Right hindlimb (tissue), 1 donor: ENCODE measurements at places on chromosomes 5 and 9.

DNA sequence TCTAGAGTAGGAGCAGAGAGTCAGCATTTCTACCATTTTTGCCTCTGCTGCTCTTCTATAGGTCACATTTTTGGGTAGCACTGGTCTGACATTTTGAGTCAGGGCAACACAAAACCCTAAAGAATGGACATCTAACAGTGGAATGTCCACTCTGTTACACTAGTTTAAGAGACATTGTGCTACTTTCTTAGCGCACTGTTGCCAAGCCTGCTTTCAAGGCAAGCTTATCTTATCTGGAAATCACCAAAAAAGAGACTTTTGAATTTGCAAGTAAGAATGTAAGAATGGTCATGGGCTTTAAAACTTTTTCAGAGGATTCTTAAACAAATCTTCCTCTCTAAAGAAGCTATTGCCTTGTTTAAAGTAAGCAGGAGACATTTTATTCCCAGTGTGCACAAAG lies 73.0 kb upstream of the STARD4 start:
- no peak for DNase-seq

GRCh38 chr9:81141961-81142360 lies 547.4 kb downstream of the TLE1 start:
- DNase-seq, result no peak

DNA sequence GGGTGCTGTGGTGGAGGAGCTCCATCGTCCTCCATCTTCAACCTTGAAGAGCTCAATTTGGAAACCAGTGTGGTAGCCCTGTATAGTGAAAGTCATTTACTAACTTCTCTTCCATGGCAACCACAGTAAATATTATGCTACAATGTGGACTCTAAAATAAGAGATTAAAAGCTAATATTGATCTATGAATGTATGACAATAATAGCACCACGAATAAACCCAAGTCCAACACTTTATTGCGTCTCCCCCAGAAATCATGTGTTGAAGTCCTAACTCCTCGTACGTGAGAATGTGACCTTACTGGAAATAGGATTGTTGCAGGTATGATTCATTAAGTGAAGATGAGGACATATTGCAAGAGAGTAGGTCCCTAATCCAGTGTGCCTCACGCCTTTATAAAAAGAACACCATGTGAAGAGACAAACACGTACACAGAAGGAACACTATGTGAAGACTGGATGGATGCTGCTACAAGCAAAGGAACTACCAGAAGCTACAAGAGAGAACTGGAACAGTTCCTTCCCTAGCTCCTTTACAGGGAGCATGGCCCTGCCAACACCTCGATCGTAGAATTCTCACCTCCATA lies 276.2 kb downstream of the PDE4D start:
- no peak for DNase-seq

DNA sequence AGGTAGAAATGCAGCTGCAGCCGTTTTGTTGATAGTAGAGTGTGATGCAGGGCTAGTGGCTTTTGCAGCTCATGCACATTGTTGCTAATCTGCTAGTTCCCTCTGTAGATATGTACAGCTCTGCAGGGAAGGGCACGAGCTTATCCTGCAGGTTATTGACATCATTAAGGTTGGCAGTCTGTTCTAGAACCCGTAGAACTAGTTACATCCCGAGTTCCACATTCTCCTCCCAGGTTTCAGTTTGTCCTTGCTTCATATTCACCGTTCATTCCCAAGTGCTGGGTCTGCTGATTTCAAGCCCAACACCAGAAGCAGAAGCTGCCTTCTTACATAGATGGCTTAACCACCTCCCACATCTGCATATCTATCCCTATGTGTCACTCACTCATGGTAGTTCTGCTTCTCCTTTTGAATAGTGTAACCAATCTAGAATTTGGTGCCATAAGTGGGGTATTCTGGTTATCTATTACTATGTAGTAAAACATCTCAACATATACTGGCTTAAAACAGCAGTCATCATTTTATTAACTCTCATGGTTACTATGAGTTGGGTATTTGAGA lies 38.1 kb downstream of the CRHBP start:
- no peak for DNase-seq

DNA sequence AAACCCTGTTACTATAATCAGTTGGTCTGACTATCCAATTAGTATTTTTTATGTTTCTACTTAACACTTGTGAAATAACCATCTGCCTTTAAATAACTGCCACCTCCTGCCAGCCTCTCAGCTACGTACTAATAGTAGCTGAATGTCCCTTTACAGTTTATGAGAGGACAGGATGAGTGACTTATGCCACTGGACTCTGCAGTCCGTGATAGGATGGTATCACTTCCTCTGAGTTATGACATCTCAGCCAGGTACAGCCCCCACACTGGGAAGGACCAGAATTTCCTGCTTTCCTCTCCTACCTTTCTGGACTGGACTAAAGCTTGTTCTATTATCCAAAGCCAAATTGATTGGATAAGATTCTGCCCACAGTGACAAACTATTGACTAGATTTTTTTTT lies 102.9 kb downstream of the ZFAND5 start:
- DNase-seq, result no peak

DNA sequence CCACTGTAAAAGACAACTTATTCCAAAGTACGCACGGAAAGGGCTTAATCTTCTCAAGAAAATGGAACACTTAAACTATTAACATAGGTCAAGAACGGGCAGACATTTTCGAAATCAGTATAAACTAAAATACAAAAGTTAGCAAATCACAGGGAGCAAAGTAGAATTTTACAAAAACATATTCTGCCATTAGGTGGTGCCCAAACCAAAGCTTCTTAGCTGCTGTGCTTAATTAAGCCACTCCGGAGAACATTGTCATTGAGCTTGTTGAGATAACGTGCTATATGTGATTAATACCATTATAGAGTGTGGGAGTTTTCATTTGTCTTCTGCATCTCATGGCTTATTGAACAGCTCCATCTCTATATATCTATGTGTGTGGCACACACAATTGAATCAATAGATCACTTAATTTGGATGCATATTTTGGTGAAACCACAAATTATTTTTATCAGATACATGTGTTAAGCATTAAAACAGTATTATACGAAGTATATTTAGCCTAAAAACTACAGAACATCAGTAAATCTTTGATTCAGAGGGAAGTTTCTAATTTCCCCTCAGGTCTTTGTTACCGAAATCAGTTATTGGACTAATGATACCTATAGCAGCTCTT lies 23.4 kb downstream of the UBLCP1 start:
- no peak for DNase-seq

GRCh38 chr5:171275841-171276544 lies 33.1 kb upstream of the TLX3 start:
- DNase-seq, result no peak

DNA sequence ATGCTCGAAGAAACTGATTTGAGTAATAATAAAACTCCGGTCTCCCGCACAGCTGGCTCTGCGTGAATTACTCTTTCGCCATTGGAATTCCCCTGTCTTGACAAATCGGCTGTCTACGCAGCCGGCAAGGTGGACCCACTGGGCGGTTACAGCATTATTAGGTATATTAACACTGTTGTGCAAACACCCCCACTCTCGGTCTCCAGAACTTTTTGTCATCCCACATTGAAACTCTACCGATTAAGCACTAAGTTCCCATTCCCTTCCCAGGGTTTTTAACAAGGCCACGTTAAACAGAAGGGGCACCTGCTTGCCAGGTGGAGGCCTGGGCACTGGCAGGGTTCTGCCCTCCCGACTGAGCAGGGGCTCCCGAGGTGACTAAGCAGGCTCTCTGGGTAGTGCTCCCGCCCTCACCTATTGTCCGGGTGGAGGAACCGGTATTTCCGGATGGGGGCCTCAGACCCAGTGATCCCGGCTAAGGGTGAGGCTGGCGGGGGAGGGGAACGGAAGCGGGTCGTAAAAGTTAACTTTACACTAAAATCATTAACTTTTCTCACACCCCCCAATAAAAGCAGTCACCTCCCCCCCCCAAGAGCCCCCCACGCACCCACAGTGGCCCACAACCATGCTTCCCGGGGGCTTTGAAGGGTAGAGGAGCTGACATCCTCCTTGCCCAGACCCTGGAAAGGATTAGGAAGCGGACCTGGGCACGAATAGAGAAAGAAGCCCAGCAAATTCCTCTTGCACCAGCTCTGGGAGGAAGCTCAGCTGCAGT lies 53.5 kb upstream of the TJP2 start:
- DNase-seq, result no peak

GRCh38 chr5:109307456-109307855 lies 102.3 kb downstream of the PJA2 start:
- no peak for DNase-seq

GRCh38 chr5:14501353-14502293 lies 80.0 kb upstream of the OTULINL start:
- no peak for DNase-seq
